ENCODE measurements at places on chromosomes 1 and 21.

GRCh38 chr1:166514067-166514466, 325.2 kb upstream of the POGK start:
- DNase-seq, result no peak

- no peak for DNase-seq
These were observed 81.6 kb downstream of the ST6GALNAC5 start for GRCh38 chr1:76948846-76949245.

DNA sequence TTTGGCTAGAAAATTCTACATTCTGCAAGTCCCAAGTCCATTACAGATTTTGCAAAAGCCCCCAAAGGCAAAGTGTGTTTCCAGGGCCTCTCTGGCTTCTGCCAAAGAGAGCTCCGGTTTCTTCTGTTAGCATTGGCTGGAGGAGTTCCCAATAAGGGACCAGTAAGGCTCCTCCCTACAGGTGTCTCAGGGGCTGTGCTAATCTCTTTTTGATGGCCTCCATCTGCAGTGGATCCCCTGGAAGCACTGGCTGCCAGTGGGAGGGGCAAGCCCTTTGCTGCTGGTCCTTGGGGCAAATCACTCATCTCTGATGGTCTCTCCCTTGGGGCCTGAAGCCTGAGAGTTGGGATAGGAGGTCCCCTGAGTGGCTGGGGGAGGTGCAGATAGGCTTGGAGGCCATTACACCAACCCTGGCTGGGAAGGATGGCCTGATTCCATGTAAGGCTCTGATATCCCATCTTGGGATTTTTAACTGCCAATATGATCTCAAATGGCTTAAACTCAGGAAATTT, 89.1 kb upstream of the USP24 start:
- no peak for DNase-seq

DNA sequence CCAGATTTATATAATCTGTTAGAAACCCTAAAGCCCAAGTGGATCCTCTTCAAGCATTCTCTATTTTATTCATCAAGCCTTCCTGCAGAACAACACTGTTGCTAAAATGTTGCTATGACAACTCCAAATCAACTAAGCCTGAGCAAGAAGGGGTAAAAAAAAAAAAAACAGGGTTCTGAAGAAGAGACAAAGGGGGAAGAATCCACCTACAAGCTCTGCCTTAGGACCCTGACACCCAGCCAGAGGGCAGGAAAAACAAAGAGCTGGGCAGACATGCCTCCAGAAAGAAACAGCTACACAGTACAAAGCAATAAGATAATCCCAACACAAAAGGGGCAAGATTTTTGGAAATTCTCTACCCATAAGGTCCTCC, 1.3 kb downstream of the USF1 start:
- no peak for DNase-seq

- DNase-seq, result no peak
These were observed 1.7 kb downstream of the PATJ start for GRCh38 chr1:61743716-61744580.

- no peak for DNase-seq
These were observed 12.1 kb downstream of the NBPF3 start for GRCh38 chr1:21451981-21452411.

GRCh38 chr1:51324251-51325010, 5.9 kb downstream of the TTC39A start:
- DNase-seq, result no peak
